Upper lobe of right lung (tissue), 1 donor: ENCODE measurements at places on chromosomes 7 and 10. TPM values are rescaled to one million over a fixed set of nuclear protein-coding genes. Genes with fewer than 3 reads are reported as not detected.

DNA sequence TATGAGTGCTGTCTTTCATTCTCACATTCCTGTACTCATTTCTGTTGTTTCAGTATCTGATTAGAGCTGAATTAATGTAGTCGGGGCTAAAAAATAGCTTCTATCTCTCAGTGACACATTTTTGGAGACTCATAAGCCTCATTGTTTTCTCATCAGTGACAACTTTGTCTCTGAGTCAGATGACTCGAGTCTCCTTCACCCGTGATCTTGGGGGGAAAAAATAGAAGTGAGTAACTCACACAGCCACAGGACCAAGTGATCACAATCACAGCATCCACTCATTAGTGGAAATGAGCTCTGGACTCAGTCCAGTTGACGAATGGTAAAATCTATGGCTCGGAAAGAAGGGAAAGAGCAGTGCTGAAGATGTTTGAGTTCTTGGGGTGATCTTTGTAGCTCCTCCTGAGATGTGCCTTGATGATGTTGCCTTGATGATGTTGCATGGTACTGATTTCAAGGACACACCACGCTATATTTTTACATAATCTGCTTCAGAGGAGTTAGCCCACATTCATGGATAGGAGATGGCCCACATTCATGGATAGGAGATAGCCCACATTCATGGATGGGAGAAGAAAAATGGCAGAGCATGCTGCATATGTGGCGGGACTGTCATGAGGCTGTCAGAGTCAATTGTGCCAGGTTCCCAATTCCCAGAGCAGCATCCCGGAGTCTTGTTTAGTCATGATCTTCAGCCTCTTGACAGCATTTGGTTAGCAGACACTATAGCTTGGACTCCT is 214.7 kb downstream of the CELF2 start:
- H3K27ac ChIP-seq, result no peak overlapping the region
- H3K4me3 ChIP-seq, result no peak overlapping the region
- no peaks in the 10 kb centered on the region for H3K4me1 ChIP-seq
- H3K27me3 ChIP-seq, result no peaks in the 10 kb centered on the region
- no peak for DNase-seq
- peaks cover 10% of the 10 kb centered on the region for H3K36me3 ChIP-seq

NUTM2D gene
- 5.1 TPM for total RNA-seq

DNA sequence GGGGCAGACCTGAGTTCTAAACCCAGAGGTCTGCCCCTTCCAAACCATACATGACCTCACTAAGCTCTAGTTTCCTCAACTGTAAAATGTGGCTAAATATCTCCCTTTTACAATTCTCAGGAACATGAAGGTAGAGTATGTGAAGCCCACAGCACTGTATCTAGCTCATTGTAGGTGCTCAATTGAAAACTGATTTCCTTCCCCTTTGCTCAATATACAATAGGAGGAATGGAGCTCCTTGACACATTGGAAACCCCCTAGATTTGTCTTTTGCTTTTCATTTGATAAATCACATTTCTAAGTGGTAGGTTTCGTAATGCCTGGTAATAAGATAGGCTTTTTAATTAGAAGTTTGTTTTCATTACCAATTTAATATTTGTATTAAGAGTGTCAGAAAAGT is 153.3 kb downstream of the ARID5B start:
- H3K27ac ChIP-seq, result peak overlapping the region; percentile 49
- DNase-seq, result no peak
- H3K4me3 ChIP-seq, result no peak overlapping the region

- no peaks in the 10 kb centered on the region for H3K27me3 ChIP-seq
- no peak for DNase-seq
- peaks cover 2% of the 10 kb centered on the region for H3K4me1 ChIP-seq
Measured at GRCh38 chr10:1063232-1063865, 7.2 kb downstream of the WDR37 start.

- no peaks in the 10 kb centered on the region for H3K36me3 ChIP-seq
- H3K4me3 ChIP-seq, result no peak overlapping the region
- no peaks in the 10 kb centered on the region for H3K4me1 ChIP-seq
- no peak for DNase-seq
- no peak overlapping the region for H3K27ac ChIP-seq
Measured at GRCh38 chr7:69808391-69808790, 210.1 kb downstream of the AUTS2 start.

ITIH5 gene
- 10.5 TPM for total RNA-seq

GRCh38 chr7:28560767-28561166 is 148.4 kb downstream of the CREB5 start:
- H3K36me3 ChIP-seq, result no peaks in the 10 kb centered on the region
- H3K4me1 ChIP-seq, result no peaks in the 10 kb centered on the region
- no peak overlapping the region for H3K27ac ChIP-seq
- H3K4me3 ChIP-seq, result no peak overlapping the region
